ENCODE measurements at places on chromosomes 3 and 15. TPM values are rescaled to one million over a fixed set of nuclear protein-coding genes. Genes with fewer than 3 reads are reported as not detected.

The GP9 gene
- total RNA-seq, result not detected

The ZNF80 gene
- total RNA-seq, result not detected

The CYP8B1 gene
- not detected for total RNA-seq

The SAMMSON gene
- total RNA-seq, result not detected

The RHO gene
- not detected for total RNA-seq

The TTLL13 gene
- 0.14 TPM for total RNA-seq

The PCSK6 gene
- total RNA-seq, result 11.6 TPM

The ITIH1 gene
- total RNA-seq, result not detected

The ZCWPW2 gene
- total RNA-seq, result not detected

The LRRC49 gene
- 8.3 TPM for total RNA-seq

The SPATA12 gene
- total RNA-seq, result 0.41 TPM

The CYP1A2 gene
- total RNA-seq, result not detected

The SLC24A5 gene
- total RNA-seq, result not detected

The CCDC39 gene
- not detected for total RNA-seq

The IDH2 gene
- total RNA-seq, result 52.5 TPM

The FAM81A gene
- total RNA-seq, result 14.8 TPM

The TMA7 gene
- 270 TPM for total RNA-seq

The RTP4 gene
- not detected for total RNA-seq

The FGF12 gene
- 0.40 TPM for total RNA-seq

The HYPK gene
- 5.7 TPM for total RNA-seq

The ST3GAL6 gene
- 1.9 TPM for total RNA-seq

The TUBGCP5 gene
- total RNA-seq, result 26.3 TPM

The CELF6 gene
- 0.07 TPM for total RNA-seq

The GAP43 gene
- not detected for total RNA-seq

The SPRED1 gene
- total RNA-seq, result 9.7 TPM

The LMAN1L gene
- total RNA-seq, result not detected

The LYZL4 gene
- total RNA-seq, result not detected

The CPB1 gene
- not detected for total RNA-seq

The IMPG2 gene
- 0.04 TPM for total RNA-seq

The EAF2 gene
- 2.1 TPM for total RNA-seq

The RARRES1 gene
- 16.6 TPM for total RNA-seq

The NR1I2 gene
- total RNA-seq, result not detected

The ARPIN gene
- 11.4 TPM for total RNA-seq
